Activated T-cell treated with anti-CD3 and anti-CD28 coated beads for 48 hours (primary cell): ENCODE measurements at places on chromosomes 3 and 15.

- no peak for DNase-seq
Measured at GRCh38 chr3:133992951-133993620, 36.6 kb downstream of the SLCO2A1 start.

DNA sequence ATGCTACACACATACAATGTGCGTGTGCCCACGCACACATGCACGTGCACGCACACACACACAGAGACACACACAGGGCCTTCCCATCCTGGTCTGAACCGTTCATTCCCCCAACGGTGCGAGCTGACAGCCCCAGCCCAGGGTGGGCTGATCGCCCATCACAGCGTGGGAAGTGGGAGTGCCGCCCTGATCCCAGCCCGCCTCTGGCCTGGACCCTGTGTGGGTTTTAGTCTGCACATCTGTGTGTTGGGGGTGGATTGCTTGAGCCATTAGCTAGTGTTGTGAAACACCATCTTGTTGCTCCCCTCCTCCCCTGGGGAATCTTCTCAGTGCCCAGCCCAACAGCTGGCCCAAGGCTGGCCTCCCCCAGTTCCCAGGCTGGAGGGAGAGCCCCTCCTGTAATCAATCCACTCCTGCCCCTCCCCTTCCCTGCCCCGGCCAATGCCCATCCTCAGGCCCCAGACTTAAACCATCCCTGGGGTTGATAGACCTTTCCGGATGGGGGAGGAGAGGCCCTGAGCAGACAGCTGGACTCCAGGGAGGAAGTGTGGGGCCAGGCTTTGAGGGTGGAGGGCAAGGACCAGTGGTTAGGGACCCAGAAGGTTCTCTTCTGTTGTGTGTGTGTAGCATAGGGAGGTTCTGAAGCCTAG lies 8.3 kb downstream of the SEMA3G start:
- DNase-seq = no peak

DNA sequence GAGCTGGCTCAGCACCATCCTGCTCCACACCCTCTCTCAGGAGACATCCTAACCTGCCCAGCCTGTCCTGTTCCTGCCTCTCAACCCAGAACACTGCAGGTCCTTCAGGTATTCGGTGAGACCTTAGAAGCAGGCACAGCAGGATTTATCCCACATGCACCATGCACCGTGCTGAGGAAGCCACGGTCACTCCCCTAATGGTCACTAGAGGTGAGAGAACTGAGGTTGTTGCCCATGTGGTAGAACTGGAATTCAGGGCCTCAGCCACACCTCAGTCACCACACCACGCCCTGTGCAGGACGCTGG lies 36.9 kb downstream of the APBA2 start:
- no peak for DNase-seq

DNA sequence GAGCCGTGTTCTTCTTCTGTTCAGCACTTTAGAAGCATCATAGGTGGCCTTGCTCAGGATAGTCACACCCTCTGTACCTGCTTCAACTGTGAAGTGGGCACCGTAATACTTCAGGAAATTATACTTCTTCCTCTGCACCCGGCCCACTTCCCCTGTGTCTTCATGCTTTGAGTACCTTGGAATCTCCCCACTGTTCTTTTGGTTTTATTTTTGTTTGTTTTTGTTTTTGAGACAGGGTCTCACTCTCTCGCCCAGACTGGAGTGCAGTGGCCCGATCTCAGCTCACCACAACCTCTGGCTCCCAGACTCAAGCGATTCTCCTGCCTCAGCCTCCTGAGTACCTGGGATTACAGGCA lies 1.7 kb downstream of the P2RY14 start:
- no peak for DNase-seq

DNA sequence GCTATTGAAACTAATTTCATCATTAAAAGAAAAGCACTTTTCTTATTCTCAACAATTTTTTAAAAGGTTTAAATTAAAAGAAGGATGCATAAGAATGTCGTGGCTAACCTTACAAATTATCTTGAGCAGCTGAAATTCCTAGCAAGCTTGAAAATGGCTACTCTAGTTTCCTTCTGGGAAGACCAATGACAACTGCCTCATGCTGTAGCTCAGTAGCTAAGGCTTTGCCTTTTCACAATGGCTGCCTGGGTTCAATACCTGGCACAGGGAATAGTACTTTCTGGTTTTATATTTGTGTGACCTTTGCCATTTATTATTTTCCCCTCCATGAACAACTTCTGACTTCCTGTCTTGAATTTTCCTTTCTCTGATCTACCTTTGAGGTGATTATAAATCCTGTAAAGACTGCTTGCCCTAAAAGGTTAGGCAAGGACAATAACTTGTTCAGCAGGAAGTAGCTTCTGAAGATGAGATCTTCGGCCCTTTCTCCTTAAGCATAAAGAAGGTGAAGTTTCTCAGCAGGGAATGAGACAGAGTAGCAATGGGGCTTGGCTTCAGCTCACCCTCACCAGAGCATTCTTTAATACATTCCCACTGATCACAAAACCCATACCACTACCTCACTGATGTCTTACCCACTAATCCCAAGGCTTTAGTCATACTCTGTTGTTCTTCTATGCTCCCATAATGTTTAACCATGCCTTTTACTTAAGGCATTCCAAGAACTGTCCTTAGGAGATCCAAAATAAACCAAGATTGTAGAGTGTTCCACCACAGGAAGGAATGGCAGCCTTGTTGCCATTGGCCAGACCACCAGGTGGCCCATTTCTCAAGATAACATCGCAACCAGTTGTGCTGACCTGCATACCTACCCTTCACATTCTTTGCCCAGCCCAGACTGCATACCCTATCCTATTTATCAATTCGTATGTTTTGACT lies 276.8 kb downstream of the ULK4 start:
- DNase-seq = no peak

DNA sequence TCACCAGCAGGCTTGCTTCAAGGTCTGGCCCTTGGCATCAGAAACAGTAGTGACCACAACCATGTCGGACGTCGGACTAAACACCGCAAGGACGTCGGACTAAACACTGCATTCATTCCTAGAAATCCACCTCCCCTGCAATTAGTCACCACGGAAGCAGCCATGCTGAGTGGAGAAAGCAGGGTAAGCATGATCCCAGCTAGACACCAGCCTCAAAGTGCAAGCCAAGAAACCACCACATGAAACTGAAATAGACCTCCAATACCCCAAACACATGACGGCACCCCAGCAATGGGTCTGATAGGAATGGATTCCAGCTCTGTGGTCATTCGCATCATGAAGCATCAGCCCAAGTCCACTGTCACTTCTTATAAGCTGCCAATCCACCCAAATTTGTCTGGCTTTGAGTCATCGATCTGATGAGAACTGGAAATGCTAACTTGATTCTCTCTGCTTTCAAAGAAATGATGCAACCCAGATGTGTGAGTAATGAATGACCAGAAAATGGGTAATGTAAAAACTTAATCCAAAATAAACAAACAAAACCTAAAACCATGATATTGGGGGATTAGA lies 348.3 kb upstream of the TMCO5A start:
- DNase-seq = no peak

- no peak for DNase-seq
Measured at GRCh38 chr3:192655040-192655439, 72.3 kb downstream of the FGF12 start.

DNA sequence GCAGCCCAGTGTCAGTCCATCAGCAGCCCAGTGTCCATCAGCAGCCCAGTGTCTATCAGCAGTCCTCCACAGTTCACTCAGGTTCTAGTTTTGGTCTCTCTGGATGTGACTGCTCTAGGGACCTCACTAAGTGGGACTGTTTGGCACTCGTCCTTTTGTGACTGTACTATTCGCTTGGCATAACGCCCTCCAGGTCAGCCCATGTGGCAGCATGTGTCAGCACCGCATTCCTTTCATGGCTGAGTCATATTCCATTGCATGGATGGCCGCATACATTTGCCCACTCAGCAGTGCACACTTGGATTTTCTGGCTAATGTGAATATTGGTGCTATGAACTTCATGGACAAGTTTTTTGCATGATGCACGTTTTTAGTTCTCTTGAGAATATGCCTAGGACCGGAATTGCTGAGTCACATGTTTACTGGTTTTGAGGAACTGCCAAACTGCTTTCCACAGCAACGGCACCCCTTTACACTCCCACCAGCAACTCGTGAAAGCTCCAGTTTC lies 16.4 kb downstream of the CHST13 start:
- no peak for DNase-seq

DNA sequence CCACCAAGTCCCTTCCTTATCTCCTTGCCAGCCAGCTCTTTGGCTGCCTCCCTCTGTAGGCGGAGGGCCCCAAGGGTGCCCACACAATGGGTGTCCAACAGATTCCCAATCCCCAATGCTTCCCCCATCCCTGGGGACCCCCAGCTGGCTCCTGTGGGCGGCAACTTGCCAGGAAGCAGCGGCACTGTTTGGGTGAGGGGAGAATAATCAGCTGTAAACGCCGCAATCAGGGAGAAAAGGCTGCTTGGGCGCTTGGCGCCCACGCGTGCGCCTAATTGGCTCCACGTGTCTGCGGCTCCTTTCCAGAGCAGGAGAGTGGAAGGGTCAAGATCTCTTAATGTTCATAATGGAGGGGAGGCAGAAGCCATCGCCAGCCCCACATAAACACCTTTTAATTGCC lies 67.9 kb upstream of the TMEM115 start:
- no peak for DNase-seq

GRCh38 chr3:72397586-72397985 lies 450.7 kb downstream of the SHQ1 start:
- no peak for DNase-seq

- DNase-seq = no peak
Measured at GRCh38 chr3:100399341-100400071, 1.4 kb downstream of the TOMM70 start.

DNA sequence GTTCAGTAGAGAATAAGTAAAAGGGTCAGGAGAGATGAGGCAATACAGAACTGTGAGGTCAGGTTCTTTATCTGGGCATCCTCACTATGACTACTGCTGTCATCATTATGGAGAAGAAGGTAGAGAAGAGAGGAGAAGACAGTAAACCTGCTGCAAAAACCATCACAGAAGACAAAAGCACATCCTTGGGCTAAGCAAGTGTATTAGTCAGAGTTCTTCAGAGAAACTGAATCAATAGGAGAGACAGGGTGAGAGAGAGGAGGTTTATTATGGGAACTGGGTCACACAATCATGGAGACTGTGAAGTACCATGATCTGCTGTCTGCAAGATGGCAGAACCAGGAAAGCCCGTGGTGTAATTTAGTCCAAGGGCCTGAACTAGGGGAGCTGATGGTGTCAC lies 9.5 kb upstream of the ABHD17C start:
- no peak for DNase-seq

DNA sequence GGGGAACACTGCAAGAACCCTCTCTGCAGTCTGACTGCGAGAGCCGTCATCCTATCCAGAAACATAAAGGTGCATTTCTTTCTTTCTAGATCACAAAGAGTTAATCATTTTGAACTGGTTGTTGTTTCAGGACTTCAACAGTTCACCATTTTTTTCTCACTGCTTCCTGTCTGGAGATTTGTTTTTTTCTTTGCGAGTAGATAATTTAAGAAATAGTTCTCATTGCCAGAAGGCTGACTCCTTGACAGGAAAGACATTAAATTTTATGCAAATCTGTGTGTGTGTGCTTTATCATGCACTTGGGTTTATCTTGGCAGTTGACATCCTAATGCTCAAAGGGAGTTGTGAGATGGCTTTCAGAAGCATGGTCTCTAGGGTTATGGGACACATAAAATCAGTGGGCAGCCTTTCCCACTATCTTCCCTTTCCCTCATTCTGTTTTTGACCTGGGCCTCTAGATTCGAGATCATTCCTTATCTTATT lies 123.5 kb upstream of the TBL1XR1 start:
- no peak for DNase-seq

DNA sequence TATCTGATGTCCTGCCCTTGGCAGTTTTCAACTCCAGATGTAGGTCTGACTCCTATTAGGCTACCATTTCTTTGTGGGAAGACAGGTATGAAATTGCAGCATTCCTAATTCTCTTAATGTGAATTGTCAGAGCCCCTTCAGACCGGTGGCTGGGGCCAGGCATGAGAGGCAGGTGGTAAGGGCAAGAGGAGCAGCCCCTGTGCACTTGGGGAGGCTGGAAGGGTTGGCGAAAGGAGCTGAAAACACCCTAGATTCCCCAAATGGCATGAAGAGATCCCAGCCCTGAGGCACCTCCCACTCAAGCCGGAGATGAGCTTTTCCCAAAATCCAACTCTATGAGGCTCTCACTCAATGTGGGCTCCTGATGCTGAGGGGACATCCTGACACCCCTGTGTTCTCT lies 453.2 kb downstream of the NR2F2 start:
- DNase-seq = no peak

DNA sequence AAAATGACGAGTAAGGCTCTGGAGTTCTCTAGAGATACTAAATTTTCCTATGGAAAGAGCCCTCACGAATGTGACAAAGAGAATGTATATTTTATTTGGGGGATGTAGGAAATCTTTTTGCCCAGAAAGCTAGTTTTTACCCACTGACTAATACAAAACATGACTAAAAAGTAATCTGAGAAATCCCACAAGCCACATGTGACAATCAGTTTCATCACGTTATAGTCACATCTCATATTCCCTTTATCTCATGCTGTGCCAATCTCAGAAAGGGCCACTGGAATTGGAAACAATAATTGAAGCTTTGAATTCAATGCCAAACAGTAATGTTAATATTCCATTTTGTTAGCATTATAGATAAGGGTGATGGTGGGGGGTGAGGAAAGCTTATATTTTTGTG lies 509.0 kb upstream of the GOLIM4 start:
- no peak for DNase-seq

GRCh38 chr3:27749643-27750042 lies 27.5 kb upstream of the EOMES start:
- no peak for DNase-seq

- DNase-seq = no peak
Measured at GRCh38 chr15:83292317-83292716, 7.9 kb upstream of the BNC1 start.

DNA sequence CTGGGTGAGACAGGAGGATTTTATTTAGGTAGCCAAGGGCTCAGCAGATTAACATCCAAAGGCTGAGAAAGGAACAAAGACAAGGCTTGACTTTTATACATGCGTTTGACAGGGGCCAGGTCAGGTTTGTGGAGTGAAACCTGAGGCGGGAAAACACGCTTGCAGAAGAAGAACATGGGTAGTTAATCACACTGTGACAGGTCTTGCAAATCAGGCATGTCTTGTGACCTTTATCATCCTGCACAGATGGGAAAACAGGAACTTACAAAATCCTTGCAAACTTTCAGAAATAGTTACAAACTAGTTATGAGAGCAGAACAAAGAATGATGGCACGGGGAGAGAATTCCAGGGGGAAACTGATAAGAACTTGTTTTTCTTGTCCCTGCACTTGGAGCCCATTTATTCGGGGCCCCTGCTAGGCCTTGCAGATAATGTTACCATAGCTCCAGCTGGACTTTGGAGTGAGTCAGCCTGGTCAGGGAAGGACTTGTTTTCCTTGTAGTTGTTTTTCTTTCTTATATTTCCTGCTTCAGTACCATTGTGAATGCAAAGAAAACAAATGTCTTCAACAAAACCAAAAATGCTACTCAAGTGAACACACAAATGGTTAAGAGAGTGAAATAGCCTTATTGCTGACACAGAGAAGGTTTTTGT lies 965.9 kb upstream of the ROBO1 start:
- DNase-seq = no peak

DNA sequence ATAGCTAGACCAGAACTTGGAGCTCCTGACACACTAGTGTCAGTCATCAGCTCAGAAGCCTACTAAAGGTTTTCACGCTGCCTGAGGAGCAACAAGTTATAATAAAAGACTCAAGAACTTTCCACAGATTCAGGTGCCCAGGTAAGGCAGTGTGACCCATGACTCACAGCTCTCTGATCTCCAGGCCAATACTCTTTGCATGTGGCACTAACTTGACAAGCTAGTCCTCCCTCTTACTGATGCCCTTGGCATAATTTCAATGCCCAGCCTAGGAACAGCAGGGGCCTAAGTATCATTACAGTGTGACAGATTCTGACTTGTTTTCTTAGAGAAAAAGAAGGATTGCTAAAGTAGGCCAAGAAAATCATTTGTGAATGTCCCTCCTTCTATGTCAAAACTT lies 38.4 kb downstream of the MEIS2 start:
- no peak for DNase-seq
